ENCODE measurements at places on chromosomes 16 and 17. TPM values are rescaled to one million over a fixed set of nuclear protein-coding genes. Genes with fewer than 3 reads are reported as not detected.
A peak's percentile ranks its signal among the peaks of the same experiment; 100 is the strongest.

- no peak for DNase-seq
These were observed 617 bp downstream of the ARMC7 start for GRCh38 chr17:75110234-75110937.

- DNase-seq: no peak
These were observed 139.0 kb downstream of the CYLD start for GRCh38 chr16:50880926-50881325.

OTOP3 gene
- not detected for total RNA-seq

- no peak for DNase-seq
These were observed 12.1 kb upstream of the NLK start for GRCh38 chr17:28030386-28030785.

- no peak for DNase-seq
These were observed 3.9 kb downstream of the TNFAIP1 start for GRCh38 chr17:28339431-28339830.

IL32 gene
- total RNA-seq: 69.5 TPM

TBC1D28 gene
- not detected for total RNA-seq

DNA sequence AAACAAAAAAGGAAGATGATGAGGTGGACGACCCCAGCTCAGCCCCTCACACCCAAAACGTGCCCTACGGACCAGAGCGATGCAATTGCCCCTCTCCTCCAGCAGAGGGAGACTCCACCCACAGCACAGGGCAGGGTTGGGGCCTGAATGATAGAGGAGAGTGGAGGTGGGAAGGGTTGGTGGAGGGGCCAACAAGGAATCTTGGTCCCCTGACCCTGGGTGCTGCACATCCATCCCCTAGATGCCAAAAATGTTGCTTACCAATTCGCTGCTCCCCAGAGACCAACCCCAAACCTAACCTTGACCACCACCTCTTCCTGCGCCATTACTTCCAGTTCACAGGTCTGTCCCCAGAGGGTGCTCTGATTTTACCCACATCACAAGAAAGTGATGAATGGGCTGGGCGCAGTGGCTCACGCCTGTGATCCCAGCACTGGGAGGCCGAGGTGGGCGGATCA is 12.9 kb downstream of the P2RX5 start:
- DNase-seq: peak; percentile 48

- DNase-seq: no peak
These were observed 22.4 kb downstream of the C1QTNF1 start for GRCh38 chr17:79046197-79046915.

GRCh38 chr16:82801361-82801760 is 174.6 kb downstream of the CDH13 start:
- no peak for DNase-seq

BAHCC1 gene
- total RNA-seq: 0.10 TPM

Data from GM12878 (cell line).